ENCODE measurements at places on chromosomes 4 and X.

- peak; percentile 23 for DNase-seq
Observed at GRCh38 chr4:152591396-152591795, 55.5 kb upstream of the FBXW7 start.

- DNase-seq = no peak
Observed at GRCh38 chr4:128861856-128862518, 52.5 kb downstream of the JADE1 start.

GRCh38 chrX:25013632-25014365 lies 2.0 kb downstream of the ARX start:
- no peak for DNase-seq

DNA sequence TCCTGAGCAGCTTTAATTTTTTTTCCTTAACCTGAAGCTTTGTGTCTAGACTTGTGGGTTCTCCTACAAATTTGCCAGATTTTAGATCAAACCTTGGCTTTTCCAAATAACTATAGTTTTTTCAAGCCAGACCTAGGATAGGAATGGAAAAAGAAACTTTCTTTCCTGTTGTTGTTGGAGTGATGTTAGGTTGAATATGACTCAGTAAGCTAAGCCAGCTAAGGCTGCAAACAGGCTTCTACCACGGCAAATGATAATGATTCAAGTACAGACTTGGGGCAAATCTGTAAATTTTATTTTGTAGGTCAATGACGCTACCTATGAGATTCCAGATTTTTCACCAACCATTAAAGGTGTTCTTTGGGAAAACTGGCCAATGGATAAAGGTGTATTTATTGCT lies 45.6 kb downstream of the WDR19 start:
- no peak for DNase-seq

DNA sequence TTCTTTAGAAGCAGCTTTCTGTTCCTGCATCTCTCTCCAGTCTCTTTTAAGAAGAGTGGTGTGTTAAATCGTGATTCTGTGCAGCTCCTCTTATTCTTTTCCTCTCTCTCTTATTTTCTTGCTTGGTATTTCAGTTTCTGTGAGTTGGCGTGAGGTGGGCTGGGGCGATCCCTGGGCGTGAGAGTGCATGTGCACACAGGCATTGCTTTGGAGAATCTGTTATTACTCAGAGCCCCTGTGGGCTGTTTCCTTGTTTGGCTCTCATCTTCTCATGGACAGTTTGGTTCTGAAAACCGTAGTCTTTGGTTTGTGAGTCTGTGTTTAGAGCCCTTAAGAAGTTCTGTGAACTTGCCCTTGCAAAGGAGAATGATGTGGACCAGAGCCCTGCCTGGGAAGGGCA lies 97.2 kb upstream of the CLNK start:
- DNase-seq = no peak

GRCh38 chr4:15235135-15235534 lies 192.7 kb upstream of the C1QTNF7 start:
- DNase-seq = no peak

DNA sequence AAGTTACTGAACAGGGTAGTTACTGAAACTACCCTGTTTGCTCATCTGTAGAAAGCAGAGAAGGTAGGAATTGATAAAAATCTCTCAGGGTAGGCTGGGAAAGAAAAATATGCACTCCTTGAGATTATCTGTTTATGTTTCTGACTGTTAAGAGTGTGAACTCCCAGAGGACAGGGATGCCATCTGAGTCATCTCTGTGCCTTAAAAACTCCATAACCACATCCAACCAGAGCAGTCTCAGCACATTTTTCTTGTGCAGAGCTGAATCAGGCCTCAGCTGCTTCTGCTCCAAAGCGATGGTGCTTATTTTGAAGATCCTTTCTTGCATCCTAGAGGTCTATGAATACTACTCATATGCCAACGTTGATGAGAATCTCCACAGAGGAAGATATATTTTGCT lies 9.9 kb downstream of the CENPVL3 start:
- no peak for DNase-seq

DNA sequence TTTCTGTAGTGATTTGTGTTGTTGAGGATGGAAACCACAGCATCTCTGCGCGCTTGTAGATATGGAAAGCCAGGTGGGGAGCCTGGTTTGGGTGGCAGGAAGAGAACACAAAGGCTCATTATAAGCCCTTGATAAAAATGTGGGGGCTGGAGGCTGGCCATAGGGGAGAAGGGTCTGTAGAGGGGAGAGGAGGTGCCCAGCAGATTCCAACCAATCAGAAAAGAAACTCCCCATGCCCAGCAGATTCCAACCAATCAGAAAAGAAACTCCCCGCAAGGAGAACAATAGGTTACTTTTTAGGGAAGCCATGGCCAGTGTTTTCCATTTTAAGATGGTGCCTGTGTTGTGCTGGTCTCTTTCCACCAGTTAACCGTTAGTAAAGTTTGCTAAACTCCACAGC lies 9.8 kb upstream of the CENPU start:
- DNase-seq = no peak

- DNase-seq = no peak
Observed at GRCh38 chr4:186689476-186689875, 34.2 kb downstream of the FAT1 start.

DNA sequence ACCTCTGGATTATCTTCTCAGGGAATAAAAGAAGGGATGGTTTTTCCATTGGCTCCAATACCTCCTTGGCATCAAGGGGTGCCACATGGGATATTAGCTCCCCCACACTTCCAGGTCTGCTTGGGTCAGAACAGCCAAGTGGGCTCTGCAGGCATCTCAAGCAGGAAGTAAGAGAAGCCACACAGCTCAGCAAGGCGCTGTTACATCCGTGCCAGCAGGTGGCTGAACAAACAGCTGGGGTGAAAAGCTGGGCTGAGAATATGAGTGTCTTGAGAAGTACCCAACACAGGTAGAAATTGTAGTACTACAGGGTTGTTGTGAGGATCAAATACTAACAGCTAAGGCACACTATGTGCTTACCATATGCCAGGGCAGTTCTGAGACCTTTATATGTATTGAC lies 76.7 kb upstream of the TMEM150C start:
- DNase-seq = no peak

DNA sequence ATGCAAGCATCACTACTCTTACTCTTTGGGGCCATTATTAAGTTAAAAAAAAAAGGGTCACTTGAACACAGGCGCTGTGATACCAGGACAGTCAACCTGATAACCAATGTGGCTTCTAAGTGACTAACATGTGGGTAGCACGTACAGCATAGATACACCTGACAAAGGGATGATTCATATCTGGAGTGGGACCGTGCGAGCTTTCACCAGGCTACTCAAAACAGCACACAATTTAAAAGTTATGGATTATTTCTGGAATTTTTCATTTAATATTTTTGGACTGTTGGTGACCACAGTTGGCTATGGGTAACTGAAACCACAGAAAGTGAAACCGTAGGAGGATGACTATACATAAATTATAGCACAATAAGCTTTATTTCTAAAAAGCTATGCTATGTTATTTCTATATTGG lies 113.8 kb upstream of the STIM2 start:
- DNase-seq = no peak

GRCh38 chr4:112557676-112558411 lies 41.9 kb upstream of the NEUROG2 start:
- DNase-seq = peak; percentile 85

- DNase-seq = no peak
Observed at GRCh38 chrX:2774057-2774456, 22.2 kb downstream of the XG start.

- DNase-seq = no peak
Observed at GRCh38 chr4:5798462-5798861, 87.5 kb downstream of the EVC start.

GRCh38 chr4:185755451-185755850 lies 56.5 kb downstream of the SORBS2 start:
- DNase-seq = no peak

DNA sequence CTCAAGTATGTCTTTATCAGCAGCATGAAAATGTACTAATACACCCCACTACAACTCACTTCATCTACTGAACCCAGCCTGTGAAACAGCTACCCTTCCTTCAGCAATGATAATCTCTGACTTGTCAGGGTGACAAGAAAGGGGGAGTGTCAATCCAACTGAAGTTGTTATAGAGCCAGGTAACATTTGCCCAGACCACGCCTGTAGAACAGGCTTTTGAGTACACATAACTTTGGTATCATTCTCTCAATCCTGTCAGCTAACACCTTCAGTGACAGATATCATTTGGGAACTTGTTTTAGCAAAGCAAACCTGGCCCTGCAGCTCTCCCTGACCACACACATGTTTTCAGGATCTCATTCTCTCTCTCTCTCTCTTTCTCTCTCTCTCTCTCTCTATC lies 592.2 kb downstream of the SMARCA1 start:
- no peak for DNase-seq

DNA sequence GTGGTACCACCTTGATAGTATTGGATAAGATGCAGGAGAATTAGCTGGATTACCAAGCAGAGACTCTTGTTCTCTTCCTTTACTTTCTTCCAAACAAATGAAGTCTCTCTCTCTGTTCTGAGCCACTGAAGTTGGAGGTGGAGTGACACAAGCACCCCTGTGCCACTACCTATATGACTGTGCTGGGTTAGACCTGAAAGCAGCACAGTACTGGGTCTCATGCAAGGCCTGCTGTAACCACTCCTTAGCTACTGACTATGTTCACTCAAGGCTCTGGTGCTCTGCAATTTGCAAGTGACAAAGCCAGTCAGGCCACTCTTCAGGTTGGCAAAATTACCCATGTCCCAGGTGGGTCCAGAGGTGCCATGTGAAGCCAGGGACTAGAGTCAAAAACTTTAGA lies 389.6 kb upstream of the MAOA start:
- no peak for DNase-seq

DNA sequence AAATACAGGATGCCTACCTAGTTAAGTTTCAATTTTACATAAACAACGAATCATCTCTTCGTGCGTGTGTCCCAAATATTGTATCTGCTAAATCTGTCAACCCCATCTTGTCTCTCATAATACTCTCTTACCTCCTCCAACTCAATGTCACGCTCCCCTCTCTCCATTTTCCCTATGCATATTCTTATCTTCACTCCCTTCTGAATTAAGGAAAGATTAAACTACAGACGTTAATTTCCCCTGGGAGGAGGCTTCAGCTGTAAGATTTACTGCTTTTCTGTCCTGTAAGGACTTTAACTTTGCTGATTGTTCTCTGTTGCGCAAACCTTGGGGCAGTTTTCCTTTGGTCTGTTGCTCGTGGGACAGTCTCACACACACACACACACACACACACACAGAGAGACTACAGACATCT lies 455 bp upstream of the ABCB7 start:
- peak; percentile 60 for DNase-seq

GRCh38 chrX:72121383-72121782 lies 10.3 kb downstream of the RTL5 start:
- DNase-seq = peak; percentile 79

DNA sequence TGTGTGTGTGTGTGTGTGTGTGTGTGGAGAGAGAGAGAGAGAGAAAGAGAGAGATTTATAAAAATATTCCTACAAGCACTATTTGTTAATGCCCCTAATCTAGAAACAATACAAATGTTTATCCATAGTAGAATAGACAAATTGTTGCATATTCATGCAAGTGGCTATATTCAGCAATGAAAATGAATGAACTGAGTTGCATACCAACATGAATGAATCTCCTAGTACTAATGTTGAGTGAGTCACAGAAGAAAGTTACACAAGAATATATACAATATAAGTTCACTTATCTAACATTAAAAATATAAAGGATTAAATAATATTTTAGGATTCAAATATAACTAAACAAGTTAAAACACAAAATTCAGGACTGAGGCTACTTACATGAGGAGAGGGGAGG lies 456.8 kb upstream of the AMOT start:
- no peak for DNase-seq

GRCh38 chrX:13167481-13168231 lies 123.2 kb upstream of the FAM9C start:
- no peak for DNase-seq

- DNase-seq = no peak
Observed at GRCh38 chr4:126958482-126958881, 674.3 kb upstream of the INTU start.

GRCh38 chrX:14729058-14729457 lies 143.8 kb downstream of the FANCB start:
- no peak for DNase-seq

DNA sequence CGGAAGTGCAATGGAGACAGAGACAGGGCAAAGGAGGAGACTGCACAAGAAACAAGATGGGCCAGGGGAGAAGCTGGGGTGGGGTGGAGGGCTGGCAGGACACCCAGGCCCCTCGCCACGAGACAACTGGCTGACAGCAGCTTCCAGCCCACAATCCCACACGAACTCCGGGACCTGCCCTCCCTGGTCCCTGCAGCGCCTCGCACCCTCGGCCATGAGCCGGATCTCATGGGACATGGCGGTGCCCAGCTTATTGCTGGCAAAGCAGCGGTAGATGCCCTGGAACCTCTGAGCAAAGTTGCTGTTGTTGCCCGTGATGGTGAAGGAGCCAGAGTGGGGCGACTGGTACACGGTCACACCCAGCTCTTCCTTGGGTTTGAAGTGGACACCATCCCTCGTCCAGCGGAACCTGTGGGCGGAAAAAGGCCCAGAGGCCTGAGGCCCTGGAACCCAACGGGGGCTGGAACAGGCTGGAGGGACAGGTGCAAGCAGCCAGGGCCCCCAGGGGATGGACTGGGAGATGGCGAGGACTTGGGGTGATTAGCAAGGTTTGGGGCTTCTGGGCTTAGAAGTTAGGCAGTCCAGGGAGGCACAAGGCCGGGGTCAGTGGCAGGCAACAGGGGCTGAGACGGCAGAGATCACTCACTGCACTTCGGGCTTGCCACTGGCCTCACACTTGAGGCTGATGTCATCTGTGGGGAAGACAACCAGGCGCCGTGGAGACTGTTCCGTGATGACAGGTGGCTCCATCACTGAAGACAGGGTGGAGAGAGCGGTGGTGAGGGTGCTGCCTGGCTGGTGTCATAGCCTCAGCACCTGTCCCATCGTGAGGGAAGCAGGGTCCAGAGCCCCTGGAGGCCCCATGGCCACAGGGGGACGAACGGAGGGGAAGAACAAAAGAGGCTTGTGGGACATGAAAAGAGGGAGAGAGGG lies 13.8 kb downstream of the L1CAM start:
- DNase-seq = no peak

DNA sequence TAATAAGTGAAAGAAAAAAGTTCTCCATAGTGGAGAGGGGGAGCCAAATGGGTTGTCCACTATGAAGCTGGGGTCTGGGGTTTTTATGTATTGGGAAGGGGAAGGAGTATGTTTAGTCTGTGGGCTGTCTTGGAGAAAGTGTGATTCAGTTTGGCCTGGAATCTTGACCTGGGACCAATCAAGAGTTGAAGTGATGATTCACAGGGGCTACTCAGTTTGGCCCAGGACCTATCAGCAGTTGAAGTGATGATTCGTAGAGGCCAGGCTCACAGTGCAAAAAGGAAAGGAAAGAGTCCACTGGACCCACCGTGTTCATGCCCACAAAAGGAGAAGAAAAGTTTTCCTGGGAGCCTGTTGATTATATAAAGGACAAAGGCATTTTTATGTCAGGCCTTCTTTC lies 47.3 kb upstream of the RAB9B start:
- DNase-seq = no peak
